ENCODE measurements at places on chromosomes 16 and 17.

- DNase-seq, result peak; percentile 39
These were observed 233.1 kb upstream of the AXIN2 start for GRCh38 chr17:65794572-65794971.

- DNase-seq, result no peak
These were observed 10.9 kb downstream of the RNF112 start for GRCh38 chr17:19421926-19422325.

GRCh38 chr16:12289175-12290063 is 312.9 kb downstream of the SNX29 start:
- peak; percentile 55 for DNase-seq

- DNase-seq, result peak; percentile 95
These were observed 118.0 kb upstream of the ZNF469 start for GRCh38 chr16:88264641-88265285.

- no peak for DNase-seq
These were observed 49.0 kb upstream of the ACSM2B start for GRCh38 chr16:20624882-20625807.

DNA sequence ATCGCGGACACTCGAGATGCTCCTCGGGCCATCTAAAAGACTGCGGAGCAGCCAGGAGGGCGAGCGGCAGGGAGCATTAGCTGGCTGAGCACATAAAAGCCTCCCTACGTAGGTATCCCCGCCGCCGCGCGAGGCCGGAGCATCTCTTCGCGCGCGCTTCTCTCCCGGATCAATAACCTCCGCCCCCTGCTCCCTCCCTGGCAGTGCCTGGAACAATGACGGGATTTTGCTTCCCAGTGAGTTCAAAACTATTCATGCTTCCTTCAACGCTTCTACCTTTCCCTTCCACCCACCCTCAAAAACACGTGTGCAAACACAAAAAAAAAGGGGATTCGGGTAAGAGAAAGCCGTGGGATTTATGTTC is 984 bp downstream of the CENPV start:
- DNase-seq, result peak; percentile 61

GRCh38 chr16:55468352-55468990 is 10.5 kb upstream of the MMP2 start:
- DNase-seq, result no peak

DNA sequence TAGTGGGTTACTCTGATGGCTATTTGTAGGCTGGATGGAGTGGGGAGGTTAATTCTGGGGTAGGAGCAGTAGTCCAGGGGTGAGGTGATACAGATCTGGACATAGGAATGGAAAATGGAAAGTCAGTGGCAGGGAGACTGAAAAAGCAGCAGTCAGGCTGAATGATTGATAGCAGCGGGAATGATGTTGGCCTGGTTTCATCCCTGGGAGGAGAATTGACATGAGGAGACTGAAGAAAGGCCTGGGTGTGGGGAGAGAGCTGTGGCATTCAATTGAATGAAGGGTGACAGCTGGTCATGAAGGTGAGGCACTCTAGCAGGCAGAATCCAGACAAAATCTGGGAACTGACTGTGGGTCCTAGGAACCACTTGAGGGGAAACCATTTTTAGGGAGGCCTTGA is 34.7 kb upstream of the CLEC18A start:
- DNase-seq, result no peak

- peak; percentile 35 for DNase-seq
These were observed 192.2 kb downstream of the WWOX start for GRCh38 chr16:78291604-78292003.

DNA sequence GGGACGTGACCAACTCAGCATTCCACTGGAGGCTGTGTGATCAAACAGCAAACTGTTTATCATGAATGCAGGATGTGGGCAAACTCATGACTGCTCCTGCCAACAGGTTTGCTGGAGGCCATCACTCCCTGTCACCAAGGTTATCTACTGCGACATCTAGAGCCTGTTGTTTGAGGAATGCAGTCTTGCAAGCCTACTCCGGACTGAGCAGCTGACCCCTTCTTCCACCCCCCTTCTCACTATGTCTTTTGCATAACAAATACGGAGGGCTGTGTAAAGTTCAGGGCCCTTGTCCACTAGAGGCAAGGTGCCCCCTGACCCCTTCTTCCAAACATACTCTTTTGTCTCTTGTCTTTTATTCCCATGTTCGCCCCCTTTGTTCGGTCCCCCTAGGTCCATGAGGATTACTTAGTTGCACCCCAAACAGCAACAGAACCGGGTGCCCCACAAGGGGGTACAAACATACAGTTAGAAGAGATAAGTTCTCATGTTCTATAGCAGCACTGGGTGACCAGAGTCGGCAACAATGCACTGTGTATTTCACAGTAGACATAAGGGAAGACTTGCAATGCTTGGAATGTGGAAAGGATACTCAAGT is 28.7 kb downstream of the MEAK7 start:
- no peak for DNase-seq

DNA sequence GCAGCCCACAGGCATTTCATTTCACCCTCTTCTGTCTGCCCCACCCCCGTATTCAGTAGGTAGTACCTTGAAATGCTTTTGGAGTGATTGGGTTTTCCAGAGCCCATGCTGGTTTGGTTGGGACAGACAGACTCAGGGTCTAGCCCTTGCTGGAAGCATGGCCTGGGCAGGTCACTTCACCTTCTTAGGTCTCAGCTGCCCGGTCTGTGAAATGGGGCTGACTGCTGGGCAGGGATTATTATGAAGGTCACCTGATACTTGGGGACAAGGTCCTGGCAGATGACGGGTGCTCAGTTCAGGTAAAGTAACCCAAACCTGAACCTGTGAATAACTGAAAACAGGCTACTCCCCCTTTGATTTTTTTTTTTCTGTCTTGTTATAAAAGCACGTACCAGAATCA is 116.0 kb downstream of the CLEC16A start:
- DNase-seq, result no peak

- no peak for DNase-seq
These were observed 26.5 kb upstream of the SPNS3 start for GRCh38 chr17:4407216-4407615.

- no peak for DNase-seq
These were observed 167.1 kb downstream of the BANP start for GRCh38 chr16:88118376-88118775.

DNA sequence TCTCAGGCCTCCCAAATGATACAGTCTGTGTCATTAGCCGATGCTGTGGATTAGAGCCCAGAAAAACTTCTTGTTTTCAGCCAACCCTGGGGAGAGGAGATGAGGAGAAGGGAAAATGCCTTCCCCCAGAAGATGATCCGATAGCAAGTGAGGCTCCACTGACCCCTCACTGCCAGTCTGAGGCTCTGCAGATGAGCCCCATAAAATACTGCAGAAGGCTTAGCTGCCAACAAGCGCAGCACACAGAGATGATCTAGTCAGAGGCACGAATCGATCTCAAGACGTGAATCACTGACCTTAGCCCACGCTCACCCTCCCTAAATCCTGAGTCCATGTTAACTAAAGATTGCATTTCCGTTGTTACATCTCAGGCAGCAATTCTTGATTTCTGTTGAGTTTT is 31.5 kb downstream of the SALL1 start:
- no peak for DNase-seq

- DNase-seq, result no peak
These were observed 197.3 kb upstream of the SDK2 start for GRCh38 chr17:73841431-73842060.

- no peak for DNase-seq
These were observed 265.3 kb upstream of the HSBP1 start for GRCh38 chr16:83542491-83542890.

GRCh38 chr16:88856122-88856827 is 472 bp downstream of the GALNS start:
- DNase-seq, result no peak

GRCh38 chr16:23371368-23371767 is 69.3 kb downstream of the SCNN1B start:
- DNase-seq, result no peak

DNA sequence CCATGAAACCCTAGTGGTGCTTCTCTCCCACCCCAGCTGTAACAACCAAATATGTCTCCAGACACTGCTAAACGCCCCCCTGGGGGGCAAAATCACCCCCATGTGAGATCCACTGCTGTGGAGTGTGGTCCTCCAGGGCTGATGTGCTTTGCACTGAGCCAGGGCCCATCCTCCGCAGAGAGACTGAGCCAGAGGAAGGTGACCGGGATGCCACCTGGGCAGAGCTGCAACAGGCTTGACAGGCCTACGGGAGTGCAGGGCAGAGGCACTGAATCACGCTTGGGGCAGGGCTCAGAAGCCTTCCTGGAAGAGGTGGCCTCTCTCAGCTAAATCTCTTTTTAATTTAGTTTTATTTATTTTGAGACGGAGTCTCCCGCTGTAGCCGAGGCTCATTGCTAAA is 4.4 kb downstream of the GJD3 start:
- no peak for DNase-seq

DNA sequence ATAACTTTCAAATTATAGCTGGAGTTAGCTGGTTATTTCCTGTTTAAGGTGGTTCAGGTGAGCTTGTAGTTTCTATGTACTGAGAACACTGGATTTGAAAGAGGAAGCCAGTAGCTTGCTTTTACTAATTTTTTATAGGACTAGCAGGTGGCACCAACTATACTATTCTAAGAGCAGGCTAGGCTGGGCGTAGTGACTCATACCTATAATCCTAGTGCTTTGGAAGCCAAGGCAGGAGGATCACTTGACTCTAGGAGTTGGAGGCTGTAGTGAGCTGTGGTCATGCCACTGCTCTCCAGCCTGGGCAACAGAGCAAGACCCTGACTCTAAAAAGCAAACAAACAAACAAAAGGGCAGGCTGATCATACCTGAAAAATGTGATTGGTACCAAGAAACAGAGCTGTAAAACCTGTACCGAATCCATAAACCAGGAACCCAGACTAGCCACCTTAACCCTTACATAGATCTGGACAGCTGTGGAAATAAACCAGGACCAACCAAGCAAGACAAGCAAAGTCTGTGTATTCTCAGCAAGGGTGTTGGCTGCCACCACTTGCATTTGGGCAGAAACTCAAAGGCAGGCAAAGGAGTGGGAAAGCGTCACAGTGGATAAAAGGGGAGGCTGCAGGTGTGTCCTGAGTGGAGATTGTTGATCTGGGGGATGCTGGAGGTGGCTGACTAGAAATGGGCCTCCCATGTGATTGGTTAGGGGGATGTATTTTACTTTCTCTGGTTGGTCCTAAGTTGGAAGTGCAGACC is 36.3 kb downstream of the SLC47A1 start:
- DNase-seq, result peak; percentile 60

- DNase-seq, result peak; percentile 31
These were observed 550 bp downstream of the EIF4A3 start for GRCh38 chr17:80146121-80147034.

GRCh38 chr17:19686400-19687090 is 29.8 kb downstream of the SLC47A2 start:
- DNase-seq, result no peak

- DNase-seq, result no peak
These were observed 44.9 kb downstream of the TBX4 start for GRCh38 chr17:61496957-61497653.

Data from colonic mucosa (tissue), 4 donors.